ENCODE measurements at places on chromosomes 1 and 21.

- DNase-seq, result no peak
Measured at GRCh38 chr1:187933562-187934419, 1105.0 kb downstream of the PLA2G4A start.

DNA sequence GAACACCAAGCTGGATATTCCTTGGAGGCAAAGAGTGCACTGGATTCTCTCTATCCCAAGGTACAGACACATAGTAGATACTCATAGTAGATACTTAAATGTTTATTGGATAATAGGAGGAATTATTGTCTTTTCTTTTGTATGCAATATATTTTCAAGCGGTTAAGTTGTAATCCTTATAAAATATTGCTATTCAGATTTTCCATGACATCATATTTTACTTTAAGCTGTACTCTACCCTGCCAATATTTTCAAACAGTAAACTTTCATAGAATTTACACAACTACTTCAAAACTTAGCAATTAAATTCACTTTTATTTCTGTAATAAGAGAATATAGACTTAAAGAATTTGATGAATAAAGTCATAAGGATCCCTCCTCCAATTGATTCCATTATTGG lies 546.5 kb upstream of the CAMK1G start:
- no peak for DNase-seq

GRCh38 chr1:220991506-220991905 lies 112.3 kb downstream of the HLX start:
- no peak for DNase-seq

- DNase-seq, result no peak
Measured at GRCh38 chr1:182765391-182765790, 24.2 kb upstream of the NPL start.

GRCh38 chr1:32099426-32099825 lies 8.4 kb upstream of the KPNA6 start:
- no peak for DNase-seq

- DNase-seq, result no peak
Measured at GRCh38 chr1:13992489-13993285, 292.7 kb downstream of the PRDM2 start.
